ENCODE measurements at places on chromosomes 16 and 17. TPM values are rescaled to one million over a fixed set of nuclear protein-coding genes. Genes with fewer than 3 reads are reported as not detected.

- H3K4me1 ChIP-seq: no peaks in the 10 kb centered on the region
- no peak overlapping the region for H3K4me3 ChIP-seq
- no peak overlapping the region for H3K27ac ChIP-seq
- H3K36me3 ChIP-seq: no peaks in the 10 kb centered on the region
Measured at GRCh38 chr16:60510941-60511340, 1525.3 kb downstream of the CDH8 start.

DNA sequence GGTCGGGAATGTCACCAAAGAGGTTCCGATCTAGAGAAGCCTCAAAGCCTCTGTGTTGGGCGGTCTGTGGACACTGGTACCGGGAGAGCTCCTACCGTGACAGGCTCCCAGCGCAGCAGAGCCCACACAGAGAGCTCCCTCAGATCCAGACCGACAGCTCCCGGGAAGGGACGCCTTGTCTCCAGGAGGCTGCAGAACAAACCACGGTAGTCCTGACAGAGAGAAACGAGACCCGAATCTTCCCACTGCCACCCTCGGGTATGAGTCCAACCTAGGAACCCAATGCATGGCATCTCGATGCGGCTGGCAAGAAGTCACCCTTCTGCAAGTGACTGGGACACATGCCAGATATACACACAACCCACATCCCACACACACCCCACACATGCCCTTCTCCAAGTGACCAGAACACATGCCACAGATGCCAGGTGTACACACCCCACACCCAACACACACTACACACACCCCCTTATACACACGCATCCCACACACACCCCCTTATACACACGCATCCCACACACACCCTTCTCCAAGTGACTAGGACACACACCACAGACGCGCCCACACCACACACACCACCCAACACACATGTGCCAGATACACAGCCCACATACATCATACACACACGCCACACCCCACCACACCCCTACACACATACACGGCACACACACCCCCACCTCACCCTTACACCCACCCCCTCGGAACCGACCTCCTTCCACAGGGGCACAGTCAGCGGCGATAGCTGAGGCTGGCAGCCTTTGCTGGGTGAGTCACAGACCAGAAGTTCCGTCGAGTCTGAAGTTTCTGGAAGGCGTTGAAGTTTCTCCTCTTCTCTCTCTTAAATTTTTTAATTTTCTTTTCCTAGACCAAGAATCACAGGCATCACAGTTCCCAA, 15.9 kb upstream of the CYTH1 start:
- H3K27me3 ChIP-seq: no peaks in the 10 kb centered on the region
- no peaks in the 10 kb centered on the region for H3K36me3 ChIP-seq
- H3K4me1 ChIP-seq: no peaks in the 10 kb centered on the region
- no peak overlapping the region for H3K27ac ChIP-seq
- no peak overlapping the region for H3K4me3 ChIP-seq

- peaks cover 6% of the 10 kb centered on the region for H3K27me3 ChIP-seq
- H3K36me3 ChIP-seq: no peaks in the 10 kb centered on the region
- no peak overlapping the region for H3K4me3 ChIP-seq
- no peaks in the 10 kb centered on the region for H3K4me1 ChIP-seq
- no peak for DNase-seq
Measured at GRCh38 chr17:13113821-13114525, 96.1 kb upstream of the ELAC2 start.

DNA sequence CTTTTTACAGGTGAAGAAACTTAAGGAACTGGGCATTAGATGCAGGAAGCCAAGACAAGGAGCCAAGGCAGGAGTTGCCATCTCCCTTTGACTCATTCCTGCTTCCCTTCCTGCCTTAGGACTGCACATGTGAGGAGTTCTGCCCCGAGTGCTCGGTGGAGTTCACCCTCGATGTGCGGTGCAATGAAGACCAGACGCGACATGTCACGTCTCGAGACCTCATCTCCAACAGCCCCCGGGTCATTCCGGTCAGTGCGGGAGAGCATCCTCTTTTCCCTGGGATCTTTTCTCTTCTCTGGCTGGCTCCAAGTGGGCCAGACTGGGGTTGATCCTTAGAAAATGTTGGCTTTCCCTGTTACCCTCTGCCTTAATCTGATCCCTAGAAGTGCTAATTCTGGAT, 6.6 kb downstream of the POLR2C start:
- no peak overlapping the region for H3K27ac ChIP-seq
- no peak for DNase-seq
- H3K36me3 ChIP-seq: peaks cover 30% of the 10 kb centered on the region
- peaks cover 16% of the 10 kb centered on the region for H3K4me1 ChIP-seq
- no peaks in the 10 kb centered on the region for H3K27me3 ChIP-seq
- H3K4me3 ChIP-seq: no peak overlapping the region

Gene CTRL
- total RNA-seq: 1.6 TPM
